Pons (tissue), 1 donor: ENCODE measurements at places on chromosomes 2 and 18.

DNA sequence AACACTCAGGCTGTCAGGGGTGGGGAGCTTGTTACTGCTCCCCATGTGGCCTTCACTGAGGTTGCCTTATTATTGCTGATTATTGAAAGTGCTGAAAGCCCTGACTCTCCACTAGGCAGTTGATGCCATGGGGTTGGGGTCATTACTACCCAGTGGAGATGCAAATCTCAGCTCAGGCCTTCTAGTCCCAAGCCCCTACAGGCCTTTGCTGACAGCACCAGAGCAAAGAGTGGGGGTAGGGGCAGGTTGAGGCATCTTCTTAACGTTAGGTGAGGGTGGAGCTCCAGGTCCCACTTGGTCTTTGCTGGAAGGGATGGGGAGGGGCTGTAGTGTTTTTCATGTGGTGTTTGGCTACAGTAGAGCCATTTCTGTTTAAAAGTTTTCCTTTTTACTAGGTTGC, 104.5 kb downstream of the UXS1 start:
- no peak for DNase-seq

DNA sequence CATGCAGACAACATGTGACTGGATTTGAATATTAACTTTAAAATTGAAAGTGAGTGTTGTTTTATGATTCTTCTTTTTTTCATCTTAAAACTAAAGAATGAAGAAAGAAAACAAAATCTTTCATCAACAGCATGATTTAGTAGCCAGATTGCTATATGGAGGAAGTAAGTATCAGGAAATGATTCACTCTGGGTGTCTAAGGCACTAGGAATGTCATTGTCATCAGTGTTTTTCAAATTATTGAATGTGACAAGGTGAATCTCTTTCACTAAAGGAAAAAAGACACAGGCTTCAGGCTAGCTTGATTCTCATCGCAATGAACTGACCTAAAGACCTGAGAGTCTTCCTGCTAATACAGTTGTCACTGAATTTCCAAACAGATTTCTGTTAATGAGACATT, 430.1 kb downstream of the FBXO15 start:
- DNase-seq, result no peak

GRCh38 chr18:43992741-43993140, 687.9 kb upstream of the SETBP1 start:
- DNase-seq, result no peak

DNA sequence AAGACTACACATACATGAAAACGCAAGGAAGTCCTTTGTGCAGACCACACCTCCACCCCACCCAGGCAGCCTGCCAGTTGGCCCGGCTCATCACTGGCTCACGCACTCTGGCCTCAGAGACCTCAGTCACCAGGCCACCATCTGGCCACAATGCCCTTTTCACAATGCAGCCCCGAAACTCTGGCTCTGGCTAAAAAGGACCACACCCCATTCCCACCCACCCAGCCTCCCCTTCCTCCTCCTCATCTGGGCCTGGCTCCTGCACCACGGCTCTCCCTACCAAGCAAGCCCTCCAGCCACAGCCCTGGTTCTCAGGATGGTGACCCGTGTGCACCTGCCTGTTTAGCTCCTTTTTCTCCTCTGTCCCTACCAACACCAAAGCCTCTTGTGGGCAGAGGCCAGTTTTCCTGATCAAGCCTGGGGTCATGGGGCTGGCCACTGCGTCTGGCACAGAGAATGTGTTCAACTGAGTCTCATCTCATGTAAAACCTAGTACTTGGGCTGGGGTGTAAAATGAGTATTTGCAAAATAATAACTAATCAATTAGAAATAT, 7.4 kb downstream of the HDAC4 start:
- peak; percentile 52 for DNase-seq

- DNase-seq, result peak; percentile 24
These were observed 1173.1 kb upstream of the ZEB2 start for GRCh38 chr2:145692971-145693478.

DNA sequence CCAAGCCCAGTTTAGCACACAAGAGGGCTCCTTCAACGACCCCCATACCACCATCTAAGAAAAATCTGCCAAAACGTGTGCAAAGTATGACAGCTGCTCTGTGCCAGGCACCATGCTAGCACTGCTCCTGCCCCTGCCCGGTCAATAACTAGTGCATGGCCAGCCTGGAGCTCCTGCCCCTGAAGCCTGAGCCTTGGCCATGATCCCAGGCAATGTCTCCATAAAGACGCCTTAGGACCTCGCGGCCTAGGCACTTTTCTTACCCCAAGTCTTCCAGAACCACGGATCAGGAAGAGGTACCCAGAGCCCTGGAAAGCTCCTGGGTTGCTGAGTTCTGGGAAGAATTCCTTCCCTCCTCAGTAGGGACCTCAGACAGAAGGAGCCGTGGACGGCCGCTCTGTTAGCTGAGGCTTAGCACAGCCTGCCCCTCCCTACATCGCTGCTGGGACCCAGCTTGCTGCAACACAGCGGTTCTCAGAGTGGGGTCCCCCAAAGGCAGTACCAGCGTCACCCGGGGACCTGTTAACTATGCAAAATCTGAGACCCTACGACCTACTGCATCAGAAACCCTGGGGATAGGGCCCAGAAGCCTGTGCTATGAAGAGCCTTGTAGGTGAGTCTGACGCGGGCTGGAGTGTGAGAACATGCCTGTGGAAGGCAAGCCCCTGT, 117.8 kb upstream of the TWIST2 start:
- DNase-seq, result no peak

DNA sequence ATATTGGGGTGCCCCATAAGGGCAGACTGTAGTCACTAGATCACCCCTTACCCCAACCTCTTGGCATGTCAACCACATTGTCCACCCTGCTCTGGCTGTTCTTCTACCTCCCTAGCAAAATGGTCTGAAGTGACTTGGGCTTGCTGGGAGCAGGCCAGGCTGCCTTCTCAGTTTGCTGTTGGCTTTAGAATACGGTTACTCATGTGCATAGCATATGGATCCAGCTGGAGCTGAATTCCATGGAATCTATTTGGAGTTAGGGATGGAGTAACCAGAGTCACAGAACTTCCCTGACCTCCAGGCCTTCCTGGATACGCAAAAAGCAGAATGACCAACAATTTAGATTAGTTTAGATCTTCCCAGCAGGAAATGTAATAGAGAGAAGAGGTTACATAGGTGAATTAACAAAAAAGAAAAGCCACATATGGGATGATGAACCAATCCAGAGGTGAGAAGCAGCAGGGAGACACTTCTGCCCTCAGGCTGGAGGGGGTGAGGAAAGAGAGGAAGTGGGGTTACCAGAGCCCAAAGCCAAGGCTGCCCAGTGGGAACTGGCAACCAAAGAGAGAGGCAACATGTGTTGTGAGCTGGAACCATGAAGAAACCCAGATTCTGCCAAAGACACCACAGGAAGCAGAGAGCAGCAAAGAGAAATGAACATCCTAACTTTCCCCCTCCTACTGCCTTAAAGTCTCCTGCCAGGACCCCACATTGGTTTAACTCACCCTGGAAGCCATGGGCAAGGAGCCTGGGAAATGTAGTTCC, 26.1 kb downstream of the PKDCC start:
- DNase-seq, result no peak

GRCh38 chr2:241638940-241639339, 1.4 kb downstream of the ATG4B start:
- DNase-seq, result no peak

GRCh38 chr2:239398521-239398921, 2.3 kb downstream of the HDAC4 start:
- DNase-seq, result peak; percentile 32

GRCh38 chr2:167607211-167607610, 640.2 kb downstream of the STK39 start:
- DNase-seq, result no peak

DNA sequence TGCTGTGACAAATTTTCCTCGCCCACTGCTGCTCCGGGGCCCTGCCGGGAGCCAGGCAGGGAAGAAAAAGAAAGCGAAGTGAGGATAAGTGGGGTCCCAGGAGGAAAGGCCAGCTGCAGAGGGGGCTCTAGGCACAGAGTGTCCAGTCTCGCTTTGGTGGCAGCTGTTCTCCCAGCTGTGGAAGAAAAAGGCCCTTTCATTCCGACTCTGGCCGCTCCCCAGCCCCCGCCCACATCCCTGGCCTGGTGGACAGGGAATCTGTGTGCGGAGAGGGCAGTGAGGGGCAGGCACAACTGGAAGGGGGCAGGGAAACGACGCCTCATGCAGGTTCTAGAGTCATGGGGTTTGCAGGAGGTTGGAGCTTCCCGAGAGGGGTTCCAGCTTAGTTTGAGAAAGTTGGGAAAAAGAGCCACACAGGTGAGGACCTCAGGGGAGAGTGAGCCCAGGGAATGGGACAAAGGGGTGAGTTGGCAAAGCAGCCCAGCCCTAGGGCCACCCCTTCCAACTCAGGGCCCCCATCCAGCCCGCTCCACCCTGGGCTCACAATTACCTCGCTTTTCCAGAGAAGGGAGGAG, 1.8 kb downstream of the RTKN start:
- peak; percentile 96 for DNase-seq

GRCh38 chr2:145119225-145119624, 599.3 kb upstream of the ZEB2 start:
- DNase-seq, result no peak

- no peak for DNase-seq
These were observed 153.2 kb upstream of the MYO3B start for GRCh38 chr2:170024721-170025120.

DNA sequence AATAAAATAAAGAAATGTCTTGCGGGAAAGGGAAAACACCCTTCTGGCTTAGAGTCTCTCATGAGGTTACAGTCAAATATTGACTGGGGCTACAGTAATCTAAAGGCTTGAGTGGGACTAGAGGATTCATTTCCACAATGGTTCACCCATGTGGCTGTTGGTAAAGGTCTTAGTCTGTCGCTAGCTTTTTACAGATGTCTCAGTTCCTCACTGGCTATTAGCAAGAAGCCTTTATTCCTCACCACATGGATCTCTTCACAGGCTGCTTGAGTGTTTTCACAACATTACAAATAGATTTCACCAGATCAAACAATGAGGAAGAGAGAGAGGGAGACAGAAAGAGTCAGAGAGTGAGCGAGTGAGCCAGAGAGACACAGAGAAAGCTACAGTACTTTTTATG, 8.3 kb upstream of the ZC3H15 start:
- no peak for DNase-seq

DNA sequence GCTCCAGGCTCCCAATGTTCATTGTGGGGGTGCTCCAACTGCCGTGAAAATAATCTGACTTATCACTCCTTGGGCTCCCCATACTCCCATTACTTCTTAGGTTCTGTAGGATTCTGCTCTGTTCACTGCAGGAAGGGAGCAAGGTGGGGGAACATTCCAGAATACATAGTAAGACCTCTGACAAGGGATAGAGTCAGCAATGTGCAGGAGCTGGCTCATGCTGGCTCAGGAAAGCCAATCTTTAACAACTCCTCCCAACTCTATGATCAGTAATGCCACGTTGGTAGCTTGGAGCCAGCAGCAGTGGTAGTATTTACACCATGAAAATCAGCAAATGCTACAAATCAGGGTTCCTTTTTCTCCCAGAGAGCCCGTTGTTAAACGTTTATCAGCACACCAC, 44.4 kb downstream of the FECH start:
- no peak for DNase-seq

DNA sequence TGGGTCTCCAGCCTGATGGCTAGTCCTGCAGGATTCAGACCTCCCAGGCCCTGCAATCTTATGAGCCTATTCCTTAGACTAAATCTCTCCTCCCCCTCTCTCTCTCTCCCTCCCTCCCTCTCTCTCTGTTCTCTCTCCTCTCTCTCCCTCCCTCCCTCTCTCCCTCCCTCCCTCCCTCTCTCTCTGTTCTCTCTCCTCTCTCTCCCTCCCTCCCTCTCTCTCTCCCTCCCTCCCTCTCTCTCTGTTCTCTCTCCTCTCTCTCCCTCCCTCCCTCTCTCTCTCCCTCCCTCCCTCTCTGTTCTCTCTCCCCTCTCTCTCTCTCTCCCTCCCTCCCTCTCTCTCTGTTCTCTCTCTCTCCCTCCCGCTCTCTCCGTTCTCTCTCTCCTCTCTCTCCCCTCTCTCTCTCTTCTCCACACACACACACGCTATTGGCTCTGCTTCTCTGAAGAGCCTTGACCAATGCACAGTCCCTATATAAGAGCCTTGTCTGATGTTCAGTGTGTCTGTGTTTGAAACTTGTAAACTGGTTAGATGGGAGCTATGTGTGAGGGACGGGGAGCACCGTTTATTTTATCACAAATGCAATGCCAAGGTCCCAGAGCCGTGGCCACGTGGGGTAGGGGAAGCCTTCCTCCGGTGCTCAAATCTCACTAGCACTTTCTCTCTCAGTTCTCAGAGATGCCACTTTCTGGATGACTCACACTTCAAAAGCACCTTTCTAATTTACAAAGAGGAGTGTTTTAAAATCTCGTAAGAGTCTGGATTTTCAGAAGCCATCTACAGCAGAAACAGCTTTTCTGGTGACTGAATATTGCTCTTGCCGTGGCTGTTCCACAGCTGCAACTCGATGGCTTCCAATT, 9.4 kb upstream of the PRLH start:
- DNase-seq, result no peak

- no peak for DNase-seq
These were observed 108.8 kb upstream of the MAPRE2 start for GRCh38 chr18:34932363-34932762.

- no peak for DNase-seq
These were observed 37.7 kb downstream of the SERTAD2 start for GRCh38 chr2:64615844-64616536.

DNA sequence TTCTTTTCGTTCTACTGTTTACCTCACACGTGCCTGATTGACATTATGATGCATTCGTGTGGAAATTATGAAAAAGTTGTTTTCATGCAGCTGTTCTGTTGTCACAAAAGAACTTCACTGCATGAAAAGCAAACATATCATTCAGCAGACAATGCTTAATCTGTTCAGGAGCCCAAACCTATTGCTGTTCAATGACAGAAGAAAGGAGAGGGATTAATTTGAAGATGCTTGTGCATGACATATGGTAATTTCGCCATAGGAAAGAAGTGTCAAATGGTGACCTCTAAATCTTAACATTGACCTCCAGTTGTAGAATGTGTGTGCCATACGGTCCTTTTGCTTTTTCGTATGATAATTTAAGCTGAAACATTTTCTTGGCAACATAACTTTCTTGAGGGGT, 124.5 kb downstream of the WDR7 start:
- DNase-seq, result no peak

- no peak for DNase-seq
These were observed 7.9 kb downstream of the LIPG start for GRCh38 chr18:49569724-49570123.

GRCh38 chr2:203003716-203004115, 11.0 kb upstream of the NBEAL1 start:
- no peak for DNase-seq

GRCh38 chr2:204019572-204020501, 83.3 kb downstream of the ICOS start:
- DNase-seq, result no peak

- DNase-seq, result no peak
These were observed 39.7 kb downstream of the UBE2F start for GRCh38 chr2:238006510-238006909.

DNA sequence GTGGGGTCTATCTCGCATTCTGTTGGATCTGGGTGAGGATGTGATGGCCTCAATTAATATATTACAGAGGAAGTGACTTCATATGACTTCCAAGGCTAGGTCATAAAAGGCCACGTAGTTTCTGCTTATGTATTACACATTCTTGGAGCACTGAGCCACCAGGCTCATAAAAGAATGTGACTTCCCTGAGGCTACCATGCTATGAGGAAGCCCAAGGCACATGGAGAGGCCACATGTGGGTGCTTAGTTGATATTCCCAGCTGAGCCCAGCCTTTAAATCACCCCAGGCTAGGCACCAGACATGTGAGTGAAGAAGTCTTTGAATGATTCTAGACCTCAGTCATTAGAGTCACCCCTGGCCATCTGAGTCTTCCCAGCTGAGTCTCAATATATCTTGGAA, 13.3 kb upstream of the REEP1 start:
- no peak for DNase-seq

- no peak for DNase-seq
These were observed 34.1 kb downstream of the RIT2 start for GRCh38 chr18:43081396-43081795.
